Astrocyte (in vitro differentiated cells and primary cell): ENCODE measurements at places on chromosomes 3 and 15.
A peak's percentile ranks its signal among the peaks of the same experiment; 100 is the strongest.

DNA sequence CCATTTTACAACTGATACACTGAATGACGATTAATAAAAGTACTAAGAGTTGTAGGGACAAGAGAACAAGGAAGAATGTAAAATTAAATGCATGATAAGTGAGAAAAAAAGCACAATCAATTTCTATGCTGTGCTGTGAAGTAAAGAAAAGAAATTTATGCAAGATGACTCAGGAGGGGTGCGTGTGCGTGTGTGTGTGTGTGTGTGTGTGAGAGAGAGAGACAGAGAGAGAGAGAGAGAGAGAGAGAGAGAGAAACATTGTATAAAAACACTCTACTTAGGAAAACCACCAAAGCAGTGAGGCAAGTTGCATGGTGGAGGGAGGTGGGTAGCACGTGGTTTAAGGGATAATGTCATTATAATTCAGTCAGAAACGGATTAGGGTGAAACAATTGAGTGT is 580.8 kb upstream of the ALCAM start:
- H3K4me3 ChIP-seq, result no peak overlapping the region
- no peak overlapping the region for H3K27ac ChIP-seq
- no peaks in the 10 kb centered on the region for H3K4me1 ChIP-seq
- peak; percentile 43 for DNase-seq
- no peaks in the 10 kb centered on the region for H3K27me3 ChIP-seq

GRCh38 chr3:12612514-12613226 is 51.2 kb downstream of the RAF1 start:
- no peak overlapping the region for H3K4me3 ChIP-seq
- DNase-seq, result no peak
- no peaks in the 10 kb centered on the region for H3K4me1 ChIP-seq
- H3K27me3 ChIP-seq, result no peaks in the 10 kb centered on the region
- no peak overlapping the region for H3K27ac ChIP-seq

GRCh38 chr3:169199283-169199682 is 464.2 kb downstream of the MECOM start:
- no peaks in the 10 kb centered on the region for H3K4me1 ChIP-seq
- no peaks in the 10 kb centered on the region for H3K27me3 ChIP-seq
- no peak for DNase-seq
- H3K4me3 ChIP-seq, result no peak overlapping the region
- H3K27ac ChIP-seq, result no peak overlapping the region

GRCh38 chr3:128348805-128349531 is 117.7 kb downstream of the DNAJB8 start:
- H3K4me3 ChIP-seq, result no peak overlapping the region
- H3K4me1 ChIP-seq, result peaks cover under 1% of the 10 kb centered on the region
- H3K27ac ChIP-seq, result no peak overlapping the region
- no peaks in the 10 kb centered on the region for H3K27me3 ChIP-seq
- H3K36me3 ChIP-seq, result no peaks in the 10 kb centered on the region

GRCh38 chr3:114608293-114608692 is 314.5 kb downstream of the TIGIT start:
- no peak overlapping the region for H3K4me3 ChIP-seq
- peaks cover 21% of the 10 kb centered on the region for H3K4me1 ChIP-seq
- H3K27me3 ChIP-seq, result no peaks in the 10 kb centered on the region
- H3K27ac ChIP-seq, result peak overlapping the region; percentile 84
- H3K36me3 ChIP-seq, result no peaks in the 10 kb centered on the region

GRCh38 chr3:31522152-31522551 is 10.6 kb upstream of the STT3B start:
- no peaks in the 10 kb centered on the region for H3K36me3 ChIP-seq
- H3K27me3 ChIP-seq, result no peaks in the 10 kb centered on the region
- H3K4me1 ChIP-seq, result no peaks in the 10 kb centered on the region
- H3K4me3 ChIP-seq, result no peak overlapping the region

DNA sequence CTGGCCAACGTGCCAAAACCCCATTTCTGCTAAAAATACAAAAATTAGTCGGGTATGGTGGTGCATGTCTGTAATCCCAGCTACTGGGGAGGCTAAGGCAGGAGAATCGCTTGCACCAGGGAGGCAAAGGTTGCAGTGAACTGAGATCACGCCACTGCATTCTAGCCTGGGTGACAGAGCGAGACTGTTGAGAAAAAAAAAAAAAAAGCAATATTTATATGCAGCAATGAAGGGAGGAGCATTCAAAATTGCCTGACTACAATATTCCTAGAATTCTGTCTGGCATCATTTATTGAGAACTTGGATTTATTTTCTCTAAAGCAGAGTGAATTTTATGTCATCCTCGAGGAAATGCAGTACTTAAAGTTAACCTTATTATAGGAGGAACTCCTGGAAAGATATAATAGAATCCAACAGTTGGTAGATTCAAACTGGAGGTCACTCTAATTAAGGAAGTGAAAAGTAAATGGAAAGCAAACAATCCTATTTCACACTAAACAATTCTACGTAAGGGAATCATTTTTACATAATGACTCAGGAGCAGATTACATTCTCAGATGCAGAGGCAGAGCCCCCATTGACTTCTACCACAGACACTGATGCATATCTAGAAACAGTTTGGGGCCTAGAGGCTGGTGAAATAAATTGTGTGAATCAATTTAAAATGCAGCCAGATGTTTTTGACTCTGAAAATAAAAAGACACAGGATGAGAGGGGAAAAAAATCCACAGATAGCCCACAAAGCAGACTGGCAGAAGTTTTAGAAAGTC is 82.1 kb upstream of the FHIT start:
- H3K4me3 ChIP-seq, result no peak overlapping the region
- peaks cover 2% of the 10 kb centered on the region for H3K27me3 ChIP-seq
- H3K36me3 ChIP-seq, result no peaks in the 10 kb centered on the region
- H3K27ac ChIP-seq, result no peak overlapping the region

DNA sequence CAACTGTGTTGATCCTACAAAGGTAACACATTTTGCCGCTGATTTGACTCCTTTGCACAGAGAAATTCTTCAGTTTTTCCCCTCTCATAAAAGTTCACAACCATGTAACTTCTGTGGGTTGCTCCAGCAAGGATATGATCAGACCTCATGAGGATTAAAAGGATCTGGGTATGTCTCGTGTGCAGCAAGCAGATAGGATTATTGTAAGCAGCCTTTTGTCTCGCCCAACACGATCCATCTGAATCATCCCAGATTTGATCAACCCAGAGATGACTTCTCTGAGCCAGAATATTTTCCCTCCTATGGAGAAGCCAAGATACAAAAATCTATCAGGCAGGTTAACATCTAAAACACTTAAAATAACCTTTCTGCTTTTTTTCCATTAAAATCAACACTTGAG is 12.8 kb upstream of the BNIP2 start:
- no peaks in the 10 kb centered on the region for H3K36me3 ChIP-seq
- H3K4me1 ChIP-seq, result peaks cover 4% of the 10 kb centered on the region
- no peak overlapping the region for H3K4me3 ChIP-seq
- H3K27ac ChIP-seq, result no peak overlapping the region

GRCh38 chr3:32392536-32393302 is 1.1 kb downstream of the CMTM7 start:
- no peaks in the 10 kb centered on the region for H3K27me3 ChIP-seq
- H3K36me3 ChIP-seq, result no peaks in the 10 kb centered on the region
- peak overlapping the region; percentile 80 for H3K4me3 ChIP-seq
- H3K27ac ChIP-seq, result peak overlapping the region; percentile 48

DNA sequence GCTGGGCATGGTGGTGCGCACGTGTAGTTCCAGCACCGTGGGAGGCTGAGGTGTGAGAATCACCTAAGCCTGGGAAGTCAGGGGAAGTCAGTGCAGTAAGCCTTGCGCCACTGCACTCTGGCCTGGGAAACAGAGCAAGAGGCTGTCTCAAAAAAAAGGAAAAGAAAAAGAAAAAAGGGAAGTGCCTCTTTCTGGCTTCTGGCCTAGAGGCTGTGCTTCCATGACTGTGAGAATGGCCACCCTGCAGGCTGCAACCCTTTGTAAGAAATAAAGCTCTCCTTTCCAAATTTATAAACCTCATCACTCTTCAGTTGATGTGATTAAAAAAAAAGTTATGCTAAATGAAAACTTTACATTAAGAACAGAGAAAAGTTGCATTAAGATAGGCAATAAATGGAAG is 774.3 kb downstream of the TUSC7 start:
- no peaks in the 10 kb centered on the region for H3K36me3 ChIP-seq
- no peak overlapping the region for H3K4me3 ChIP-seq
- no peak overlapping the region for H3K27ac ChIP-seq
- H3K27me3 ChIP-seq, result no peaks in the 10 kb centered on the region

DNA sequence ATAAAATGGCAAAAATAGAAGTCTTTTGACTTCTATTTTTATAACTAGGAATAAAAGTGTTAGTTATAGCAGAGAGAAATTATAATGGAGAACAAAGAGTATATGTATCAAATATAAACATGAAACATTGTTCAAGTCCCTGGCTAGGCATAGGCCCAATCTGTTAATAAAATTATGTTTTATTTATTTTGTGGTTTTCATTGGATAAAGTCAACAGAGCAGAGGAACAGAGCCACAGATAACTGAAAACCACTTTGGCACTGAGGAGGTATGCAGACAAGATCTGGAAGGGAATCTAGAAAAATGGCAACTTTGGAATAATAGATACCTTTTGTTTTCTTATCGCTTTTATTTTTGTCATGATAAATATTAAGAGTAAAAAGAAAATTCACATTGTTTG is 50.4 kb upstream of the ICE2 start:
- H3K27ac ChIP-seq, result no peak overlapping the region
- H3K27me3 ChIP-seq, result no peaks in the 10 kb centered on the region
- no peaks in the 10 kb centered on the region for H3K36me3 ChIP-seq
- no peak overlapping the region for H3K4me3 ChIP-seq
- no peak for DNase-seq
- no peaks in the 10 kb centered on the region for H3K4me1 ChIP-seq

DNA sequence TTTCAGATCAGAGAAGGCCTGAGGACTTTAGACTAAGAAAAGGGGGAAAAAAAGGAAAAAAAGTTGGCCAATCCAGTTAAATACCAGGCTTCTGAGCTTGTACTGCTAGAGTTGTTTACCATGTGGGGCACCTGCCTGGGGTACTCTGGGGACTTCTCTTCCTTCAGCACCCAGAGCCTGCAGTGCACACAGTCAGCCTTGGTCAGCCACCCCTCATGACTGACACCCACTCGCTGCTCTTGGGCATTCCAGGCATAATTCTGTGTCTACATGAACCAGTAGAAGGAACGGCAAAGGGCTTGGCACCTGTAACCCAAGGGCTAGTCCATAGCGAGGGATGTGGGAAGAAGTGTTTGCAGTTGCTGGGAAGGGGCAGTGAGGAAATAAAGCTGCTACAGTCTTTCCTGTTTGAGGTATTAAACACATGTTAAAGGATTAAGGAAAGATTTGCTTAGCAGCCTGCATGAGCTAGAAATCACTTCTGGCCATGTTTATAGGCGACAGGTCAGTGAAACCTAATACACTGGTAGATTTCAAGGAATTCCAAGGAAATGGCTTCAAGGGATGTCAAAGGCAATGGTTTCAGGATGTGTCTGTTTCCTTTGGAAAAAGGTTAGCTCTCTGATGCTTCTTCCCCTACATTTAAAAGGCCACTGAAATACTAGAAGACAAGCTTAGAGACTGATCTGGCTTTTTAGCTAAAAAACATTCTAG is 232.5 kb downstream of the CHST2 start:
- H3K4me3 ChIP-seq, result no peak overlapping the region
- no peak for DNase-seq
- no peaks in the 10 kb centered on the region for H3K27me3 ChIP-seq
- H3K36me3 ChIP-seq, result no peaks in the 10 kb centered on the region

- H3K36me3 ChIP-seq, result no peaks in the 10 kb centered on the region
- no peak overlapping the region for H3K4me3 ChIP-seq
- no peaks in the 10 kb centered on the region for H3K4me1 ChIP-seq
- peak; percentile 14 for DNase-seq
Observed at GRCh38 chr3:143567823-143568222, 280.4 kb downstream of the SLC9A9 start.

- H3K36me3 ChIP-seq, result no peaks in the 10 kb centered on the region
- peaks cover 33% of the 10 kb centered on the region for H3K4me1 ChIP-seq
- peak overlapping the region; percentile 74 for H3K27ac ChIP-seq
- no peaks in the 10 kb centered on the region for H3K27me3 ChIP-seq
- DNase-seq, result peak; percentile 98
Observed at GRCh38 chr3:188507244-188507720, 353.3 kb downstream of the LPP start.

DNA sequence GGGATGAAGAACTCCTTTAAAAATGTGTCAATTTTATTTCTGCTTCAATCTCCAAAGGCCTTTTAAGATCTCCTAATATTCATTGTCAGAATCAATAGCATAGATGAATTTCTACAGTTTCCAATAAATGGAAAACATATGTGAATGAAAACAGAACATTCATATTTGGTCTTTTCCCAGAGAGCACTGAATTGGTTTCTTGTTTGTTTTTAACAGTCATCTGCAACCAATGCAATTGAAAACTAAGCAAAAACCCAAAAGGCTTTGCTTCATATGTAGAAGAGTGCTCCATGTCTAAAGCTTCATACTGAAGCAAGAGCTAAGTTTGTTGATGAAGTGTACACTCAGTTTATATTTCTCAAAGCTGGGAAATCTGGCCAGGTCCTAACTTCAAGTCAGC is 426.5 kb upstream of the CDIN1 start:
- DNase-seq, result no peak
- H3K36me3 ChIP-seq, result no peaks in the 10 kb centered on the region
- no peak overlapping the region for H3K4me3 ChIP-seq
- H3K27me3 ChIP-seq, result no peaks in the 10 kb centered on the region
- H3K4me1 ChIP-seq, result no peaks in the 10 kb centered on the region

GRCh38 chr15:78878356-78878755 is 5.7 kb downstream of the MORF4L1 start:
- peak overlapping the region; percentile 37 for H3K4me3 ChIP-seq
- DNase-seq, result peak; percentile 78
- H3K36me3 ChIP-seq, result peaks cover 15% of the 10 kb centered on the region

DNA sequence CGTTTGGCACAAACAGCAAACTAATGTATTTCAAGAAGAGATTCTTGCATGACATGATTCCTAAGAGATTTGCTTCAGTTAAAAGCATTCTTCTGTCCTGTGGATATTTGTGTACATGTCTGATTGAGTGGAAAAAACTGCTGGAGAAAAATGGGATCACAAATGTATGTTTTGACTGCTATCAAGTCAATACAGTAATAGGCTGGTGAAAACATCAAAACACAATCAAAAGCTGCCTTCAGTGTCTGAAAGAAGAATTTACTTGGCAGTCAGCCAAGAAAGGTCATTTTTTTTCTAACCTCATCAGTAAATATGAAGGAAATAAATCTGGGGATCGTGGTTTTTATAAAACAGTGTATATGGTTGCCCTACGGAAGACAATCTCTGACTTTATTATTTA is 1214.8 kb downstream of the NSUN3 start:
- no peak overlapping the region for H3K4me3 ChIP-seq
- H3K4me1 ChIP-seq, result peaks cover 4% of the 10 kb centered on the region
- no peaks in the 10 kb centered on the region for H3K36me3 ChIP-seq

GRCh38 chr15:68818066-68818768 is 2.5 kb downstream of the ANP32A start:
- no peaks in the 10 kb centered on the region for H3K36me3 ChIP-seq
- H3K4me1 ChIP-seq, result peaks cover 17% of the 10 kb centered on the region
- no peaks in the 10 kb centered on the region for H3K27me3 ChIP-seq
- peak overlapping the region; percentile 91 for H3K27ac ChIP-seq
- peak overlapping the region; percentile 93 for H3K4me3 ChIP-seq

DNA sequence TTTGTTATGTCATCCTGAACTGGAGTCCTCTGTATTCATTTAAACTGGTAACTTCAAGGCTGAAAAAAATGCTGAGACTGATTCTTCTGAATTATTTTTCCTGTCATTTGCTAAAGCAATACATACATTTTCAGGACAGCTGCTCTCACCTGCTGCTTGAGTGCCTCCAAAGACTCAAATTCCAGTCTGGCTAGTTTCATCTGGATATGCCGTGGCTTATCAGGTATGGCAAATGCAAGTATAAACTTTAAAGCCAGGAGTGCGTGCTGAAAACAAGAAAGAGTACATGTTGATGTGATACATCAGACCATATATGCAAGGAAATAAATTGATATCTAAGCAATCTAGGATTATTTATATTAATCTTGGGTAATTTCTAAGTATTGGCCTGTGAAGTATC is 146.1 kb downstream of the SNRK start:
- no peak overlapping the region for H3K27ac ChIP-seq
- no peak for DNase-seq
- H3K4me1 ChIP-seq, result no peaks in the 10 kb centered on the region
